ENCODE measurements at places on chromosomes 3 and 15.

- DNase-seq, result no peak
Observed at GRCh38 chr3:193564012-193564411, 9.3 kb upstream of the ATP13A4 start.

GRCh38 chr3:61030469-61031035, 220.7 kb downstream of the FHIT start:
- DNase-seq, result no peak

DNA sequence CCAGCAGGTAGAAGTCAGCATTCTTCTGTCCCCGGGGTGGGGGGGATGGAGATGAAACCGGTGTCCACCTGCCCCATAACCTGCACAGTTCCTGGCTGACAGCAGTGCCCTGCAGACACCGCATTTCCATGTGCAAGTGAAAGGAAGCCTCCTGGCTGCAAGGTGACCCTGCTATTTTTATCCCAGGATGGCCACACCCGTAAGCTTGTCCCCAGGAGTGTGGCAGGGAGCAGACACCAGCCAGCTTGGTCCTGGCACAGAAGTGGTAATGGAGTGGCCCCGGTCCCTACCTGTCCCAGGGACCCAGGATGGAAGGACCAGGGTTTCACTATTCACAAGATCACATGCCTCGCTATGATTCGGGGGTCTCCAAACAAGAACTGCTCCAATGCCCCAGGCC, 85.3 kb upstream of the RPL32 start:
- DNase-seq, result no peak

- no peak for DNase-seq
Observed at GRCh38 chr3:56976651-56977560, 83.6 kb upstream of the SPATA12 start.

GRCh38 chr3:185702262-185703225, 116.4 kb downstream of the SENP2 start:
- DNase-seq, result no peak

DNA sequence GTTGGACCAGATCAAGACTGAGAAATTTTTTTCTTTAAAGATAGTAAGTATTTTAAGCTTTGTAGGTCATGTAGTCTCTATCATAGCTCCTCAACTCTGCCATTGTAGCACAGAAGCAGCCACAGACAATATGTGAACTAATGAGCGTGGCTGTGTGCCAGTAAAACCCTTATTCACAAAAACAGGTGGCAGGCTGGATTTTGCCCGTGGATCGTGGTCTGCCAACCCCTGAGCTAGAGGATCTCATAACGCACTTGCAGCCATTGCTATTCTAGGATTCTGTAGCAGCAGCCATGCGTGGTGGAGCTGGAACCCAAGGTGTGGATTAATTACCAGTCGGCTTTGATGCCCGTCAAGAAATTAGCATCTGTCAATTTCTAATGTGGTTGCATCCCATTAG, 68.7 kb upstream of the PLXNA1 start:
- DNase-seq, result no peak

All from stimulated activated CD8-positive, alpha-beta memory T cell treated with anti-CD3 and anti-CD28 coated beads, Interleukin-4, amount 100 ng/mL, for 4 hours (primary cell).